ENCODE measurements at places on chromosomes 6 and 20.

GRCh38 chr6:148085631-148086331 is 256.9 kb upstream of the SASH1 start:
- DNase-seq, result no peak

GRCh38 chr6:41167173-41167963 is 4.5 kb upstream of the TREM2 start:
- DNase-seq, result peak; percentile 13

DNA sequence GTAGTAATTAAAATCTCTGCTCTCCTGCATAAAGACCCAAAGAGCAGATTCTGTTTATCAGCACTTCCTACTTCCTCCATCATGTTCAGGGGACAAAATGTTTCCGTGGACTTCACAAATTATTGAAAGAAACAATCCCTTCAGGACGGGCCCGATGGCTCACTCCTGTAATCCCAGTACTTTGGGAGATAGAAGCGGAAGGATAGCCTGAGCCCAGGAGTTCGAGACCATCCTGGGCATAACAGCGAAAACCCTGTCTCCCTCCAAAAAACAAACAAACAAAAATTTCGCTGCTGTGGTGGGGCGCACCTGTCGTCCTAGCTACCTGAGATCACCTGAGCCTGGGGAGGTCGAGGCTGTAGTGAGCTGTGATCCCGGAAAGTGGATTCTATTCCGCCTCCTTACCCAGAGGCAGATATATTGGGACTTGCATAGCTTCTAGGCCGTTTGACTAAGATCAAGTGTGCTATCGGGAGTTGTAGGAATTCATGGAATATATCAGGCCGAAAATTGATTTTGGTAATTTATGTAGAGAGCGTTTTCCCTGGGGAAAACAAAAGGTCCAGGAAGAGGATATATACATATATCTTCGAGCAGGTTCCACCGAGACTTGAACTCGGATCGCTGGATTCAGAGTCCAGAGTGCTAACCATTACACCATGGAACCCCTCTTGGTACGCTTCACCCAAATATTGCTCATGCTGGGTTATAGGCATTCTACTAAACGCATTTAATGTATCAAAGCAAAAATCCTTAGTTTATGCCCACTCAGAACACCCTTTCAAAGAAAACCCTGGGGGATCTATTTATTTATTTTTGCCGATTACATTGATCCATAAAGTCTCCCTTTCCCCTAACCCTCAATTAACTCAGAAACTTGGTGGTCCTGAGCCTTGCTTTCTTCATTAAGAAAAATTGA is 74.5 kb upstream of the ZNF184 start:
- no peak for DNase-seq

- no peak for DNase-seq
Observed at GRCh38 chr20:47551222-47551621, 49.5 kb downstream of the NCOA3 start.

- DNase-seq, result no peak
Observed at GRCh38 chr6:68701159-68701558, 66.1 kb downstream of the ADGRB3 start.

DNA sequence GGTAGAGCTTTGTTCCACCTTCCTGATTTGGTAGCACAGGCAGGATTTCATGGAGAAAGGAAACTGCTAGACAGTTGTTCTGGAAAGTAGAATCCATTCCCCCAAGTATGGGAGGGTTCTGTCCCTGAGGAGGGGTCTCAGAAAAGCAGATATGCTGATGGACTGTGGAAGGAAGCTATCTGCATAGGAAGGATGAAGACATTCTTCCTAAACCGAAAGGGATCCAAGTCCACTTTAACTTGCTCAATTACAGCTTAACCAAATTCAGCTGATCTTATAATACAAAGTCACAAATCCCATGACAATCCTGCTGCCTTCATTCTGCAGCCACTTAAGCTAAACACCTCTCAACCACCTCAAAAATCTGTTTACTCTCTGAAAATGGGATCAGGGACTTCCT is 2.6 kb downstream of the MAN1A1 start:
- peak; percentile 40 for DNase-seq

- no peak for DNase-seq
Observed at GRCh38 chr6:168368936-168369335, 49.4 kb upstream of the DACT2 start.

GRCh38 chr6:142355520-142356174 is 53.8 kb downstream of the ADGRG6 start:
- no peak for DNase-seq

GRCh38 chr6:141677598-141678211 is 455.0 kb upstream of the GJE1 start:
- DNase-seq, result peak; percentile 39

GRCh38 chr6:162864911-162865310 is 137.1 kb downstream of the PACRG start:
- no peak for DNase-seq

GRCh38 chr6:66538551-66539135 is 831.6 kb upstream of the EYS start:
- no peak for DNase-seq

- DNase-seq, result no peak
Observed at GRCh38 chr6:85157311-85157710, 292.6 kb upstream of the NT5E start.

DNA sequence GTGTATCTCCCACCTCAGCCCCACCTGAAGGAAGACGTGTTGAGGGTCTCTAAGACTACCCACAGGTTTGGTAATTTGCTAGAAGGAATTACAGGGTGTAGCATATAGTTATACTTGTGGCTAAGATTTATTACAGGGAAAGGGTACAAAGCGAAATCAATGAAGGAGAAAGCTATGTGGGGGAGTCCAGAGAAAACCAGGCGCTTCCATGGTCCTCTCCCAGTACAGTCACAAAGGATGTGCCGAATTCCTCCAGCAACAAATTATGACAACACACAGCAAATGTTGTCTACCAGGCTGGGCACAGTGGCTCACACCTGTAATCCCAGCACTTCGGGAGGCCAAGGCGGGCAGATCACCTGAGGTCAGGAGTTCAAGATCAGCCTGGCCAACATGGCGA is 64.1 kb upstream of the TGM3 start:
- no peak for DNase-seq

- no peak for DNase-seq
Observed at GRCh38 chr6:31528821-31529328, at the start of gene MCCD1. Gene MCCD1 (plus strand): TSS chr6:31528962. CDS start chr6:31529015, 53 bp downstream.

GRCh38 chr6:109263873-109264700 is 118.2 kb downstream of the CD164 start:
- DNase-seq, result no peak

GRCh38 chr6:16409531-16410441 is 171.4 kb downstream of the GMPR start:
- peak; percentile 48 for DNase-seq

- DNase-seq, result no peak
Observed at GRCh38 chr6:20841806-20842205, 307.5 kb downstream of the CDKAL1 start.

DNA sequence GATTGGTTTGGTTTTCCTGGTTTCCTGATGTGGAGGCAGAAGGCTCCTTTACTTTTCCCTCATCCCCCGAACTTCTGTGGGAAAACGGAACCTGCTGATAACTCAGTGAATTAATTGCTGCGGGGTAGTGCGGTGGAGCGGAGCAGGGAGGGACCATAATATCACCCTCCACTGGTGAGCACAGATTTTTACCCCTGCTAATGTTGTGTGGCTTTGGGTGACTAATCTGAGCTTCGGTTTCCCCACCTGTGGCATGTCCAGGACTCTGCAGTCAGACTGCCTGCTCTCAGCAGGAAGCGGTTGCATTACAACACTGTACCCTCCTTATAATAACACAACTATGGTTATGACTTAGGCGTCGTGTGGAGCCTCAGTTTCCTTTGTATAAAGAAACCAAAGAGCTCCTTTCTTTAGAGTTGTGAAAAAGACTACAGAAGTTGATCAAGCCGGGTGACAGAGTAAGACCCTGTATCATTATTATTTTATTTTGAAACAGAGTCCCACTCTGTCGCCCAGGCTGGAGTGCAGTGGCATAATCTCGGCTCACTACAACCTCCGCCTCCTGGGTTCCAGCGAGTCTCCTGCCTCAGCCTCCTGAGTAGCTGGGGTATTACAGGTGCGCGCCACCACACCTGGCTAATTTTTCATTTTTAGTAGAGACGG is 2.2 kb upstream of the ID1 start:
- DNase-seq, result peak; percentile 84

DNA sequence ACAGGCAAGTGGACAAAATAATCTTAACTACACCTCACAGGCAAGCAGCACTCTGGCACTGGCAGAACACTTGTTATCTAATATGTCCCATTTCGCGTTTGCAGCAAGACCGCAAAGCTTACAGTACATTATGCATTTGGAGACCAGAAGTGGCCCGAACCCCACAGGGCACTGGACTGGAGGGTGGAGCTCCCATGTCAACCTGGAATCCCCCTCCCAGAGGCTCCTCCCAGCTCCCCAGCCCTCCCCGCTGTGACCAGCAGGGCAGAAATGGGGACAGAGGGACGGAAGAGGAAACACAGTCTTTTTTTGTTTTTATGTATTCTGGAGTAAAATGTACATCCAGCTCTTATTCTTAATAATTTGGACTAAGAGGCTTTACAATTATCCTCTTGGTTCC is 263.7 kb downstream of the SMOC2 start:
- DNase-seq, result no peak

DNA sequence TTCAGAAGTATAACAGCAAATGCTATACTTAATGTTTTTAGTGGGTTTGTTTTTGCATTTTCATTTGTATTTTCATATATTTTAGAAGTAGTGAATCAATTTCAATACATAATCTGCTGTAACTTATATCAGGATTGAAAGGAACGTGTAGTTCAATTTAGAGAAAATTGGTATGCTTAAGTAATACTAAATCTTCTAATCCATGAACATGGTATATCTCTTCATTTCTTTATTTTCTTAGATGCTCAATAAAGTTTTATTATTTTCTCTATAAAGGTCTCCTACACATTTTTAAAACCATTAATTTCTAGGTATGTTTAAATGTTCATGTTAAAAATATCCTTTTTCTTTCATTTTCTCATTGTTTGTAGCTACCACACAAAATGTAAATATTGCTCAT is 85.1 kb downstream of the STMND1 start:
- no peak for DNase-seq

DNA sequence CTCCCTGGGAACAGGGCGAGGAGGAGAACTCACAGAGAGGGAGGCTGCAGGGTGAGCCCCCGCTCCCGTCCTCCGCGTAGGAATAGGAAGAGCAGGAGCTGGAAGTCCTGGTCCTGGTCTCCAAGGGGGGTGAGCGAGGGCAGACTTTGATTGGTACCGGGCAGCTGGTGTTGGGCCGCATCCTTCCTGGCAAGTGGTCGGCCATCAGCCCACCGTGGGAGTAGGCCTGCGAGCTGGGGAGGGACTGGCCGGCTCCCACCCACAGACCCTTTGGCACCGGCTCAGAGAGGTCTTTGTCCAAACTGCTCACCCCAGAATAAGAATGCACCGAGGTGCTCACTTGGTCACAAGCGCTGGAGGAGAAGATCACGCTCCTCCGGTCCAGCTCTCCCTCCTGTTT is 56.2 kb downstream of the GJA10 start:
- DNase-seq, result no peak
